Omental fat pad (tissue), 4 donors: ENCODE measurements at places on chromosomes 4 and X. TPM values are rescaled to one million over a fixed set of nuclear protein-coding genes. Genes with fewer than 3 reads are reported as not detected.

Gene PHF8
- 24.7 TPM for total RNA-seq

DNA sequence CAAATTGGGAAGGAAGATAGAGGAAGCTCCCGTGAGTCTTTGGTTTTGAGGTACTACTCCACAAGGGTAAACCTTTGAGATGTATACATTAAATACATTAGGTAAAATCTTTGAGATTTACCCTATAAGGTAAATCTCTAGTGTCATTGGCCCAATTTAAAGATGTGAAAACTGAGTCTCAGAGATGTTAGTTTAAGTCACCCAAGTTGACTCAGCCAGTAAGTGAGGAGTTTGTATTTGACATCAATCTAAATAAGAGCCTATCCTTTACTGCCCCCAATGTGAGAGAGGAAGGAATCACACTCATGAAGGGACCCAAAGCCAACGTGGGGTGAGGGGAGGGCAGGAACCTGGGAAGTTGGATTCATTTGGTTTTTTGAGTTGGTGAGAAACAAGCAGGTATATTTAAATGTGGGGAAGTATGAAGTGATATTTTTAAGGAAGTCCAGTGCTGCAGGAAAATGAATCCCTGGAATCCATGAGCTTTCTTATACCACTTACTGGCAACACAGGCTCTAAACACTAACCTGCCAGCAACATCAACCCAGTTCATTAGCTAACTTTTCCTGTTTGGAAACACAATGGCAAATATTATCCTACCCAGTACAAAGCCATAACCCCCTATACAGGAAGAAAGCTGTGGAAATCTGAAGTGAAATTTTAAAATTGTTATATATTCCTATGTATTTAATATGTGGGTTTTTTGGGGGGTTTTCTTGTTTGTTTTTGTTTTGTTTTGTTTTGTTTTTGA, 55.3 kb downstream of the PALLD start:
- no peak for DNase-seq

DNA sequence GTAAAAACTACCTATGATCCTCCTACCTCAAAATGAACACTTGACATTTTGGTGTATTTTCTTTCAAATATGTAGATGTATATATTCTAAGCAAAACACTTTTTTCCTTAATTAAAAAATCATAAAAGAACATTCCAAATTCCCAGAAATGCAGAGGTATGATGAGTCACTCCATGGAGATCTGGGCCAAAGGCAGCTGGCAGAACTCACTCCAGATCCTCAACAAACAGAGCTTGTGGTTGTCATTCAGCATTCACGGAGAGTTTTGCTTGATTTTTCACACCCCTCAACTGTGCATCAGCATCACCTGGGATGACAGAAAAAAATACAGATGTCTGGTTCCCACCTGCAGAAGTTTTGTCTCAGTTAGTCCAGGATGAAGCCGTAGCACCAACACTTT, 144.6 kb downstream of the KIT start:
- DNase-seq, result no peak

Gene PAGE2B
- total RNA-seq, result not detected

Gene MND1
- total RNA-seq, result not detected

DNA sequence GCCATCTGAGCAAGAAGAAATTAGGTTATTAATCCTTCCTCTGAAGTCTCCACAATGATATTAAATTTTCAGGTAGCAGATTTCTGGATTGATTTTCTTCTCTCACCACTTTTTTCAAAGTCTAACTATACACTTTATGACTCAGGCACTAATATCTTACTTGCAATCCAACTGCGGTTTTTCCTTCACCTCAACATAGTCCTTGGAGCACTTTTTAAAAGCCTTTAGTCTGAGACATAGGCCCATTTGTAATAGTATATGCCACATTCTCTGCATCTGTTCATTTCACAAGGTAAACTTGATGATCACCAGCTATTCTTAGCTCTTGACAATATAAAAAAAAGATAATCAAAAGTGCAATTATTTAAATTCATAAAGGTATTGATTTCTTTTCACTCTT, 55.9 kb upstream of the EDNRA start:
- no peak for DNase-seq

DNA sequence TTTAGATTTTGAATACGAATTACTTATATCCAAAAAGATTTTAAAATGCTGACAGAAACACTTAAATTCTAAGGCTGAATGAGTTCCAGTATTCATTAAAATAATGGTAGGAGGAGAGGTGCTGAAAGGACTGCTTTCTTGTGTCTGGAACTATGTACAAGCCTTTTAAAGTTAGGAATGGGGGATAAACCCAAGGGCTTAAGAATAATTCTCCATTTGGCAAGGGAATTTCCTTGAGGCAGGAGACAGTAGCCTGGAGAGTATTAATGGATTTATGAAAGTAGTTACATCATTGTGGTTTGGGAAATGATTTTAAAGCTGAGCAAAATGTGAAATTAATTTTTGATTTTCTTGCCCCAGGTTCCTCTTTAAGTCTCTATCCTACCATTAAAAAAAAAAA, 266.5 kb upstream of the KCNIP4 start:
- DNase-seq, result no peak

GRCh38 chr4:152029631-152030030, 268.8 kb upstream of the GATB start:
- DNase-seq, result no peak

Gene FAM184B
- total RNA-seq, result not detected

Gene DDIT4L
- 3.2 TPM for total RNA-seq

DNA sequence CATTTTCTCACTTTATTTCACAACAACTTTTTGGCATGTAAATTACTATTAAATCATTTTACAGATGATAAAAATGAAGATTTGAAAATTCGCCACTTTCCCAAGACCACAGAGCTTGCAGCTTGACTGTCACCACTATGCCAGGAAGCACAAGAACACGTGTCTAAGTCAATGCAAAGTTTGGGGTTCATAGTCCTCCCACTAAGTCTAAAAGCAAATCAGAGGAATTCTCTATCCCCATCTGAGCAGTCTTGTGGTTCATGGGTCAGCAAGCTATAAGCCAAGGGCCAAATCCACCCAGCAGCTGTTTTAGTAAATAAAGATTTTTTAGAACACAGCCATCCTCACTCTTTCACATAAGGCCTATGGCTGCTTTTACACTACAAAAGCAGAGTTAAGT, 833.3 kb upstream of the INTU start:
- DNase-seq, result no peak

Gene ANAPC4
- 28.8 TPM for total RNA-seq

Gene ANAPC10
- total RNA-seq, result 20.2 TPM

DNA sequence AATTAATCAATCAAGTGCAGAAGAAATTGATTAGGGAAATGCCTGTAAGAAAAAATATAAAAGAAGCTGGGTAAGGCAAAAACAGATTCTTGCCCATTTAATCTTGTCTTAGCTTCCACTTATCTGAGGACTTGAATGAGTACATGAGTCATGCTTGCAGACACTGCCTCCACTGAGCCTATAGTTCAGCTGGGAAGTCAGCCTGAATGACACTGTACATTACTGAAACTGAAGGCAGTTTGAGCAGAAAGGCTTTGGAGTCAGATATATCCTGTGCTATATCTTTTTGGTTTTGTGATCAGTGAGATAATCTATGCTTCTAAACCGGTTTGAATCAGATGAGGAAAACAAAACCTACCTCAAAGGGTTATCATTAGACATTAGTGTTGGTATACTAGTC, 61.3 kb downstream of the NUDT11 start:
- no peak for DNase-seq

Gene HSFX1
- total RNA-seq, result 1.4 TPM

DNA sequence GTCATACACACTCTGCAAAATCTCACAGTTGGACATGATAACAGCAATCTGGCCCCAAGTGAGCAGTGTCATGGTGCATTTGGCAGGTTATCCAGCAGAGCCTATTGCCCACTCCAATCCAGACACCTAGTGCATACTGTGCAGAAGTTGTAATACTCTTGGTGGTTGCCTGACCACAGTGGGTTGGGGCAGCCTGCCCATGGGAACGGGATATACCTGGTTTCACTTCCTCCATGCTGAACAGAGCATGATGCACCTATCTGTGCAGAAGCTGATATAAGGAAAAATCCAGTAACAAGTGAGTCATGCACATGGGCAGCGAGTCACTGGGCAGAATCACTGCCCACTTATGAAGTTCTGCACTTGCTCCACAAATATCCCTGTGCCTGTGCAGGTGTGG, 105.3 kb upstream of the IGSF1 start:
- DNase-seq, result no peak

- no peak for DNase-seq
Observed at GRCh38 chr4:149988087-149988410, 90.2 kb upstream of the DCLK2 start.

Gene SPACA5
- not detected for total RNA-seq

GRCh38 chr4:140256941-140257340, 103.0 kb upstream of the MAML3 start:
- DNase-seq, result no peak

DNA sequence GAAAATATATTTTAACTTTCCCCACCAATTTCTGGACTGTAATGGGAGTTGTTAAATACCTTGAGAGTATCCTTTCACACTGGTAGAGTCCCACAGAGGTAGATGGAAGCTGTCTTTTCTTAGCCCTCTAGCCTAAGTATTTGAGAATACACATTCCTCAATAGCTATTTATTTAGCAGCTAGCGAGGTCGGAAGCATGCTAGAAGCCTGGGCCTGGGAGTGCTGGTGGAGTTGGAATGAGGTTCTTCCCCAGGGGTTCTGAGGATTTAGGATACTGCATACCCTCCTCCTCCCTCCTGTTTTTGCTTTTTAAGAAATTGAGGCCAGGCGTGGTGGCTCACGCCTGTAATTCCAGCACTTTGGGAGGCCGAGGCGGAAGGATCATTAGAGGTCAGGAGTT, 999 bp upstream of the KLHL15 start:
- DNase-seq, result no peak

- DNase-seq, result no peak
Observed at GRCh38 chr4:88077911-88078524, 70.6 kb downstream of the PKD2 start.

GRCh38 chr4:75790024-75790423, 65.6 kb downstream of the USO1 start:
- no peak for DNase-seq

DNA sequence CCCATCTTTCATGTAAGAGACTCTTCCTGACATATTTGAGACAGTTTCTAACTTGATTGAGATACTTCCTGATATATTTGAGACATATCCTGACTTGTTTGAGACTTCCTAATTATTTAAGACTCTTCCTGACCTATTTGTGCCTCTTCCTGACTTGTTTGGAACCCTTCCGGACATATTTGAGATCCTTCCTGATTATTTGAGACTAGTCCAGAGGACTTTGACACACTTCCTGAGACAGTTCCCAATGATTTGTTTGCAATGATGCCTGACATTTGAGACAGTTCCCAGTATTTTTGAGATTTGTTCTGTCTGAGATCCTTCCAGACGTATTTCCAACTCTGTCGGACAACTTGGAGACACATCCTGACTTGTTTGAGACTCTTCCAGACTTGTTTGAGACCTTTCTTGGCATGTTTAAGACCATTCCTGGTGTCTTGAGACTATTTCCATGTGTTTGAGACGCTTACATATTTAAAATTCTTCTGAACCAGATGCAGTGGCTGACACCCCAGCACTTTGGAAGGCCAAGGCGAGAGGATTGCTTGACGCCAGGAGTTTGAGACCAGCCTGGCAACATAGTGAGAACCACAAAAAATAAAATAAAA, 118.9 kb upstream of the USP9X start:
- no peak for DNase-seq
